Uterus (tissue), 4 donors: ENCODE measurements at places on chromosomes 7 and 10. TPM values are rescaled to one million over a fixed set of nuclear protein-coding genes. Genes with fewer than 3 reads are reported as not detected.

The GBX1 gene
- not detected for total RNA-seq

The WNT8B gene
- total RNA-seq = 0.28 TPM

The TMEM176A gene
- 7.7 TPM for total RNA-seq

The PKD2L1 gene
- not detected for total RNA-seq

The GIMAP1 gene
- total RNA-seq = 12.3 TPM

The MMRN2 gene
- total RNA-seq = 45.0 TPM

DNA sequence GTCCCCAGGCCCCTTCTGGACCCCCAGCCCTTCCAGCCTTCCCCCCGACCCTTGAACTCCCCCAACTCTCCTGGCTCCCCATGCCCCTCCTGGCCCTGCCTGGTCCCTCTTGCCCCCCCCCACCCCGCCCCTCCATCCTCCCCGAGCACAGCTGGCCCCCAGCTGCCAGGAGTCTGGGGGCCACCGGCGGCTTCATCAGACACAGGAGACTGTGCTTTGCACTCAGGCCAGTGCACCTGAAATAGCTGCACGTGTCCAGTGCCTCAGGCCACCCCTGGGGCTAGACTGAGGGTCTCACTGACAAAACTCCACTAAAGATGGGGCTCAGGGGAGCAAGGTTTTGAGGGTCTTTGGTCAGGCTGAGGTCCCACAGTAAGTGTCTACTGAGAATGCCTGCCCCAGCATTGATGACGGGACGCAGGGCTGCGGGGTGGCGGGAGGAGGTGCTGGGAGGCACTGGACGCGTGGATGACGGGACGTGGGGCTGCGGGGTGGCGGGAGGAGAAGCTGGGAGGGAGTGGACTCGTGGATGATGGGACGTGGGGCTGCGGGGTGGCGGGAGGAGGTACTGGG lies 6.5 kb downstream of the FOXL3 start:
- DNase-seq = peak; percentile 4

DNA sequence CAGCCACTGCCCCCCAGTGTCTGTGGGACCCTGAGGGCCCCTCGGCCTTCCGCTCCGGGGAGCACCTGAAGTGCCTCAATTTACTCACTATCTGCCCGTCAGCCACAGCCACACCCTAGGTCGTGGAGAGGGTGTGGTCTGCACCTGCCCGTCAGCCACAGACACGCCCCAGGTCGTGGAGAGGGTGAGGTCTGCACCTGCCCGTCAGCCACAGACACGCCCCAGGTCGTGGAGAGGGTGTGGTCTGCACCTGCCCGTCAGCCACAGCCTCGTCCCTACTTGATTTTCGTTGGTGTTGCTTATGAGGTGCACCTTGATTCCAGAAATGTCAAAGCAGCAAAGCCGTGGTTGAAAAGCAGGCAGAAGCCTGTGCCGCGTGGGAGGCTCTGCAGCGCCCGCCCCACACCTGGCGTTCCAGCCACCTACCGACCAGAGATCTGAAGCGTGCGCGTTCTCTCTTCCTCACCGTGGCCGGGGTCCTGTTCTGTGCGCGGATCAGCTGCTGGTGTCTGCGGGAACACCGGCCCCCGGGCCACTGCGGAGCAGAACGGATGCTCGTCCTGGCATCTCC lies 101.6 kb downstream of the DYNC2I1 start:
- DNase-seq = no peak

DNA sequence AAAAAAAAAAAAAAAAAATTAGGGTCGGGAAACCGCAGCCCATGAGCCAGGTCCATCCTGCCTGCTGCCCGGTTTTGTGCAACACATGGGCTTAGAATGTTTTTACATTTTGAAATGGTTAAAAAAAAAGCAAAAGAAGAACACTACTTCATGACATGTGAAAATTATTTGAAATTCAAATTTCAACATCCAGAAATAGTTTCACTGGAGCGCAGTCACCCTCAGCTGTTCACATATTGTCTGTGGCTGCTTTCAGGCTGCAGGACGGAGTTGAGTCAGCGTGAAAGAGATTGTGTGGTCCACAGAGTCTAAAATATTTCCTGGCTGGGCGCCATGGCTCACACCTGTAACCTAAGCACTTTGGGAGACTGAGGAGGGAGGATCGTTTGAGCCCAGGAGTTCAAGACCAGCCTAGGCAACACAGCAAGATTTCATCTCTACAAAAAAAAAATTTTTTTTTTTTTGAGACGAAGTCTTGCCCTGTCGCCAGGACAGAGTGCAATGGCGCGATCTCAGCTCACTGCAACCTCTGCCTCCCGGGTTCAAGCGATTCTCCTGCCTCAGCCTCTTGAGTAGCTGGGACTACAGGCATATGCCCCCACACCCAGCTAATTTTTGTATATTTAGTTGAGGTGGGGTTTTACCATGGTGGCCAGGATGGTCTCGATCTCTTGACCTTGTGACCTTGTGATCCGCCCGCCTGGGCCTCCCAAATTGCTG lies 63.9 kb upstream of the ECHDC3 start:
- no peak for DNase-seq

GRCh38 chr7:12467837-12468236 lies 64.2 kb upstream of the VWDE start:
- no peak for DNase-seq

DNA sequence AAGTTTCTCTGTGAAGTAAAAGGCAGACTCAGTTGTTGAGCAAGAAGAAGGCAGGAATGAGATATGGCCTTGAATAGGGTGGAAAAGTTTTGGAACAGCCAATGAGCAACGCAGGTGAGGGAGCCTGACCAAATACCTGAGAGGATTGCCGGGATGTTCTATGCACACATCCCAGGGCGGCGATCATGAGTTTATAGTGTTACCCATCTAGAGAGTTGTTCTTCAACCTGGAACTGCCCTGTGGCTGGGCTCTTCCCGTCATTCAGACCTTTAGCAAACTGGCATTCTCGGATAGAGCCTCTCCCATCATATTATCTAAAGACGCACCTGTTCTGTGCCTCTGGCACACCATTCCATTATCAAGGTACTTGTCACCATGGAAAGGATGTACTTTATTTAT lies 103.0 kb upstream of the KIF5B start:
- DNase-seq = no peak

GRCh38 chr10:69516316-69516715 lies 56.9 kb downstream of the NEUROG3 start:
- no peak for DNase-seq

GRCh38 chr10:51602326-51602725 lies 97.1 kb downstream of the CSTF2T start:
- DNase-seq = no peak

DNA sequence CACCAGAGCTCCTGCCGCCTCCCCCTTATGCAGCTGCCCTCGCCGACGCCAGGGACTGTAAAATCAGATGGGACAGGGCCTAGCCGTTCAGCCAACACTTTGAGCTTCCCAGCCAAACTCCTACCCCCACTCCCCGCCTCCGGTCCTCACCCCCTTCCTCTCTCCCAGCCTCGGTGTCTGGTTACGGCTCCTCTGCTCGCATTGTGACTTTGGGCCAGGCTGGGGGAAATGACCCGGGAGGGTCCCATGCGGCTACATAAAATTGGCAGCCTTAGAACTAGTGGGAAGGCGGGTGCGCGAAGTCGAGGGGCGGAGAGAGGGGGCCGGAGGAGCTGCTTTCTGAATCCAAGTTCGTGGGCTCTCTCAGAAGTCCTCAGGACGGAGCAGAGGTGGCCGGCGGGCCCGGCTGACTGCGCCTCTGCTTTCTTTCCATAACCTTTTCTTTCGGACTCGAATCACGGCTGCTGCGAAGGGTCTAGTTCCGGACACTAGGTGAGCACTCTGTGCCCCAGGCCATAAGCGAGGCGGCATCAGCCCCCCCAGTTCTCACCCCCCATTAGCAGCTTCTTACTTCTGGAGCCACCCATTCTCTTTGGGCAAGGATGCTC lies at the start of gene KAZALD1:
KAZALD1 (plus strand) TSS at position 366 of the 608 bp plus-strand sequence. CDS start 604 bp downstream, outside the sequence.
- peak; percentile 71 for DNase-seq

DNA sequence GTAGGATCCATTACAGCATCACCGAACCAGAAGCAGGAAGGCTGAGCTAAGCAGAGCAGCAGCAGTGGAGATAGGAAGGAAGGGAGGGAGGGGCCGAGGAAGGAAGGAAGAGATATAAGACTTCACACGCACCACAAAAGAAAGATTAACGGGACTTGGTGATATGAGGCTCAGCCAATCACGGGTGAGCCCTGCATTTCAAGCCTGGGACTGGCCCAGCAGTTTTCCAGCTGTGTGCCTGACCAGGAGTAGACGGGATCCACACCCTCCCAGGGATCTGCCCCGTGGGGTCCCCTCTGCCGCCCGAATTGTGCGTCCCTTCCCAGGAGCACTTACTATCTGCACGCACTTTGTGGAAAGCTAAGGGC lies 16.2 kb downstream of the ATG9B start:
- DNase-seq = no peak

DNA sequence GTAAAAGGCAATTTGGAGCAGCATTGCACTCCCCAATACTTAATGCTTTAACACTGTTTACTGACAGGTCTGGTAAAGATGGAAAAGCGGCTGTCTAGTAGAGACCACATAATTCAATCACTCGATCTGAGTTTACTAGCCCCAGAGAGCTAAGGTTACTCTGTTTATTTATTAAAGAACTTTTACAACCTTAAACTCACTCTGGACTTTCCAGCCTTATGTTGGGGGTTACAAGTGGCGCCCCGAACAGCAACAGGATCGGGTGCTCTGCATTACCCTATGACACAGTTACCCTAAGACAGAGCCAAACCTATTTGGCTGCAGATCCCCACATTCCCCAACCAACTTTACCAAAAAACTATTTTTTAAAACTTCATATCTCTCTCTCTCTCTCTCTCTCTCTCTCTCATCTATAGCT lies 43.9 kb downstream of the MRPS24 start:
- no peak for DNase-seq

DNA sequence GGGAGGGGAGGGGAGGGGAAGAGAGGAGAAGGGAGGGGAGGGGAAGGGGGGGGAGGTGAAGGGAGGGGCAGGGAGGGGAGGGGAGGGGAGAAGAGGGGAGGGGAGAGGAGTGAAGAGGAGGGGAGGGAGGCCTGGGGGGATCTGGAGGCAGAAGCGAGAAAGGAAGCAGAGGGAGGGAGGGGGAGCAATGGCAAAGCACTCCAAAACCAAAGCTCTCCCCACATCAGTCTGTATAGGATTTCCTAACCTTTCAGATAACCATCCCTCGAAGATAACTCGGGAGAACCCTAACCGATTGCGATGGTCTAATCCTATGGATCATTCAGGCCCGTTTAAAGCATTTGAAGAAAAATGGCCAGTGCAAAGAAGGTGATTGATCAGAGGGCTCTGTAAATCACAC lies 19.0 kb downstream of the EBF3 start:
- no peak for DNase-seq

GRCh38 chr7:33667196-33667595 lies 238.1 kb upstream of the BMPER start:
- DNase-seq = no peak

DNA sequence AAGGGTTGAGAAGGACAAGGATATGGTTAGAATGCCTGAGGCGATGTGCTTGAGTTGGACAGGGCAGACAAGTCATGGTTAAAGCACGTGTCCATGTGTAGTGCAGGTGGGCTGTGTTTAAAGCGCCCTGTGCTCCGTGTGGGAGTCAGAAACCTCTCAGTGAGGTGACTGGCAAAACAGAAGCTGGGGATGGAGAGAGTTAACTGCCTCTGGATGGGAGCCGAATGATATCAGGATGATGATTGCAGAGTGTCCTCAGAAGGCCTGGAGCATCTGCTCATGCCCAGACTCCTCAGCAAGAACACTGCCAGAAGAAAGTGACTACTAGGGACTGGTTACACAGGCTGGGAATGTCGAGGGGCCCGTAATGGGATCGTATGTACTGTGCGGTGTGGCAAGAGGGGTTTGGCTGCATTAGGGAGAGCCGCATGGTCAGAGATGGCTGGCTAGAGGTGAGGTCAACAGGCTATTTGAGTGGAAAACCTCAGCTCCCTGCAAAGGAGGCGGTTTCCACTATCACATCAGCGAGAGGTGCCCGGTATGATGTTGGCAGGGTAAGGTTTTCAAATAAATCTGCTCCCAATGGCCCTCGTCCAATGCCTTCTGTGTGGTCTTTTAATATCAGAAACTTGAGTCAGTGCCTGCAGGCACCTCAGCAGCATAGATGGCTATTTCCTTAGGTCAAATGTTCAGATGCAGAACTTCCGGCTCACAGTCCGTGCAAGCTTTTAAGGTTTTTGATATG lies 26.1 kb upstream of the MRC1 start:
- DNase-seq = peak; percentile 52

- DNase-seq = no peak
Observed at GRCh38 chr10:11262494-11263345, 245.0 kb downstream of the CELF2 start.

DNA sequence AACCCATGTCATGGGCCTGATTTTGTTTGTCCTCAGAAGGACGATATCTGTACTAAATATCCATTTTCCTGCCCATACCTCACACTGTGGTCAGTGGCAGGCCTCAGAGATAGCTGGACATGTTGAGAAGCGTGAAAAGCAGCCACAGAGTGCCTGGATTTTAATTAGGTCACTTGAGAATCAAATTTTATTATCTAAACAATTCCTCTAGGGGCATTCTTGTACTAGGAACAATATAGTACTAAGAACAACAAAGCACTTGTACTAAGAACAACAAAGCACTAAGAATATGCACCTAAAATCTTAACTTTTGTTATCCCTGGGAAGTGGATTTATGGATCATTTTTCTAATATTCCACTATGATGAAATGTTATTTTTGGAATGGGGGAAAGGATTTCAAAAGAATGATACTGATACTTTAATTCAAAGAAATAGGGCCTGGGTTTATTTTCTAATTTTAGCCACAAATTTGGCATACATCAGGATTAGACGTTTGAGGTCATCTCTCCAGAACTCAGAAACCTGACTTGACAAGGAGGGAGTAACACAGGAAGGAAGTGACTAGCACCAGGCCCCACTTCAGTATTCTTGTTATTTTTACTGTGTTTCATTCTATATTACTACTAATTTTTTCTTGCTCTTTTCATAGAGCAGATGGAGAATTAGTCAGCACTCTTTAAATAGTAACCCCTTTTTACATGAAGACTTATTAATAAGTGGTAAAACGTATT lies 112.2 kb downstream of the EXOC4 start:
- DNase-seq = no peak

GRCh38 chr7:4151926-4152549 lies 530.1 kb upstream of the FOXK1 start:
- DNase-seq = no peak

DNA sequence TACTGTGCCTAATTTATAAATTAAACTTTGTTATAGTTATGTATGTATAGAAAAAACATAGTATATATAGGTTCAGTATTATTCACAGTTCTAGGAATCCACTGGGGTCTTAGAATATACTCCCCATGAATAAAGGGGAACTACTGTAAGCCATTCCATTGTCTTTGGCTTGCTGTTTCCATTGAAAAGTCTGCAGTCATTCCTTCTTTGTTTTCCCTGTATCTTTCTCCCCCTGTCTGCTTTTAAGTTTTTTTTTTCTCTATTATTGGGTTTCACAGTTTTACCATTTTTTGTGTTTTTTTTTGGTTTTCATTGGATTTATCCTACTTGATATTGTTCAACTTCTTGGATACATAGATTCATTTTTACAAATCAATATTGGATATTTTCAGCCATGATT lies 6.7 kb upstream of the PNLIP start:
- DNase-seq = no peak

GRCh38 chr7:2168615-2169311 lies 64.0 kb downstream of the MAD1L1 start:
- DNase-seq = no peak

- DNase-seq = no peak
Observed at GRCh38 chr7:8201846-8202441, 60.0 kb downstream of the ICA1 start.

GRCh38 chr10:25912866-25913265 lies 21.2 kb upstream of the MYO3A start:
- DNase-seq = no peak
